Inflammatory macrophage (primary cell): ENCODE measurements at places on chromosomes 16 and 17.
A peak's percentile ranks its signal among the peaks of the same experiment; 100 is the strongest.

DNA sequence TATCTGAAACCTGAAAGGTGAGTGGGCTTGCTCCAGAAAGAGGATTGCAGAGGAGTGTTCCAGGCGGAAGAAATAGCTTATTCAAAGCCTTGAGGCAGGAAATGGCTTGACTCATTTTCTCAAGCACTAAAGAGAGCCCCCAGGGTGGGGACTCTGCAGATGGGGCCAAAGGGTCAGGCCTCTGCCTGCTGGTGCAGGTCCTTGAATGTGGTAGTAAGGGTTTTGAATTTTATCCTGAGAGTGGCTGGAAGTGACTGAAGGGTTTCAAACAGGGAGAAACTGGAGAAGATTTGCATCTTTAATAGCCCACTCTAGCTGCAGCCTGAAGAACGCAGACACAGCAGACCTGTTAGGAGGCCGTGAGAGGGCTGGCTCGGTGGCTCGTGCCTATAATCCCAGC, 144.4 kb downstream of the CCT6B start:
- DNase-seq: no peak

- no peak for DNase-seq
Observed at GRCh38 chr16:85236818-85237150, 124.5 kb upstream of the CIBAR2 start.

DNA sequence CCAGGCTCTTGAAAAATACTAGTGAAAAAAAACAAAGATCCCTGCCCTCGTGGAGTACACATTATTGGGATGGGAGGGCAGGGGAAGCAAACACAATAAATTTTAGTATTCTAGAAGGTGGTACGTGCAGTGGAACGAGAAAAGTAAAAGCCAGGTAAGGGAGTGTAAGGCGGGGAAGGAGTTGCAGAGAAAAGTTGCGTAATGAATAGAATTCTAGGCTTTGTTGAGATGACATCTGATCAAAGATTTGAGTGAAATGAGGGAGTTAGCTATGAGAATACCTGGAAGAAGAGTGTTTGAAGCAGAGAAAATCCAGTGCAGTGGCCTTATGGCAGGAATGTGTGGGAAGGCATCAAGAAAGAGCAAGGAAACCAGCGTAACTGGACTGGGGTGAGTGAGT, 2.1 kb downstream of the CKLF start:
- DNase-seq: no peak

GRCh38 chr17:40103071-40103661, 2.8 kb upstream of the NR1D1 start:
- no peak for DNase-seq

- no peak for DNase-seq
Observed at GRCh38 chr17:55642741-55643140, 79.9 kb downstream of the TMEM100 start.

GRCh38 chr16:57695680-57696069, 1.1 kb downstream of the DRC7 start:
- no peak for DNase-seq

DNA sequence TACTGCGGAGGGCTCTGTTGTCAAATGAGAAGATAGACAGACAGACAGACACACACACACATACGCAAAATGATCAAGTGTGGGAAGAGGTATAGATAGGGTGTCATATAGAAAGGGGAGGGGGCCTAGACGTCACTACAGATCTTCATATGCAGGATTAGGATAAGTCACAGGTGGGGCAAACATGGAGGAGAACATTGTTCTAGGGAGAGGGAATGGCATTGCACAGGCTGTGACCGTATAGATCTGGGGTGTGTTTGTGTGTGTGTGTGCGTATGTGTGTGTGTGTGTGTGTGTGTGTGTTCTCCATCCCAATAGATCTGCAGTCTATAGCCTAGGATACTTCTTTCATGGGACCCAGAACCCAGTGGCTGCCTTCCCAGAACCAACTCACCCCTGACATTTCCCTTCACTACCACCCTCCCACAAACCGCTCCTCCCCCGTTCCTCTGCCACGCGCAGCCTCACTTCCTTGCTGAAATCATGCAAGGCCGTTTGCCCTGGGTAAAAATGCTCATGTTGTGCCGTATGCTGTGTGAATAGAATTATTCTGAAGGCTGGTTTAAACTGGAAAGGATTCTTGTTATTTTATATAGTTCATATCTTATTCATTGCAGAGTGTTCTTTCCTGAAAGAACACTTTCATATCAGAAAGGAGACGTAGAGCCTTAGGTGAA, 50.5 kb upstream of the CCL1 start:
- peak; percentile 84 for DNase-seq

- no peak for DNase-seq
Observed at GRCh38 chr17:46071796-46072195, 72.7 kb downstream of the STH start.

DNA sequence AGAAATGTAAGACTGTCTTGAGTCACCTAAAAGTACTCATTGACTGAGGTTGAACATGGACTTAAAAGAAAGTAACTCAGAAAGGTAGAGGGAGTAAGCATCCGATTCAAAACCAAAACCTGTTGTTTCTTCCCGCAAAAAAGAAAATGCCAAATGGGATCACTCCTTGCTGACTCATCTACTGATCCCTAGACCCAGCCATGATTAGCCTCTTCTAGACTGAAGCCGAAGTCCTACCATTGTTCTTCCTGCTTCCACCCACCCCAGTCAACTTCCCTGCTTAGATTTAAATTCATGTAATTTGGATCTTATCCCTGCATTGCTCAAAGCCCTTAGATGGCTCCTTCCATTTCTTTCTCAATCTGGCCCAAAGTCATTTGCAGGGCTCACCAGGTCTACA, 760.5 kb upstream of the SOX9 start:
- DNase-seq: no peak

GRCh38 chr16:53056392-53056881, 1.6 kb downstream of the CHD9 start:
- DNase-seq: no peak

DNA sequence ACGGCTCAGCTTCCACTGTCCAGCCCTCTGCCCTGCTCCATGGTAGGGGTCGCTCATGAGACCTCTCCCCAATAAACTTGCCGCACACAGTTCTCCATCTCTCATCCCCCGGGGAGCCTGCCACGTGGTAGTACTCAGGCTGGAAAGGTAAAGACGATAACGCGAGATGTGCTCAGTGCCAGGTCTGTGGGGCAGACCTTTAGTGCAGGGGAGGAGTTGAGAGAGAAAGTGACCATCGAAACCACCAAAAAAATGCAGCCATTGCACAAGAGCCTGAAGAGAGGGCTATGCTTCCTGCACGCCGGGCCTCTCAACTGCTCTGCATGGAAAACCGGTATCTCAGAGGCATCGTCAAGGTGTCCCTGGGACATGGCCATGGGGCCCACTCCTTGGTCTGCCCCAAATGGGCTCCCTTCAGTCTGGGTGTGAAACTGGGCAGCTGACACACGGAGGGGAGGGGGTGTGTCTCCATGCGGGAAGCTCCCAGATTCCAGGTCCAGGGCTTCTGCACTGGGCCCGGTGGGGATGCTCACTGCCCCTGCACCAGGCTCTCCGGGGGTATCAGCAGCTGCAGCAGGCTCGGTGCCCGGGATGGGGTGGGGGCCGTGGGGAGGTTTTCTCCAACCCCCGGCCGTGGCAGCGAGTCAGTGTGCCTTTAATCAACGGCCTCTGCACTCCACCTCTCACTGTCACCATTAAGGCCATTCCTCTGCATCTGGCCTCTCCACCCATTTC, 4.7 kb upstream of the AANAT start:
- DNase-seq: no peak

- DNase-seq: no peak
Observed at GRCh38 chr17:32621612-32622312, 135.0 kb downstream of the CDK5R1 start.

DNA sequence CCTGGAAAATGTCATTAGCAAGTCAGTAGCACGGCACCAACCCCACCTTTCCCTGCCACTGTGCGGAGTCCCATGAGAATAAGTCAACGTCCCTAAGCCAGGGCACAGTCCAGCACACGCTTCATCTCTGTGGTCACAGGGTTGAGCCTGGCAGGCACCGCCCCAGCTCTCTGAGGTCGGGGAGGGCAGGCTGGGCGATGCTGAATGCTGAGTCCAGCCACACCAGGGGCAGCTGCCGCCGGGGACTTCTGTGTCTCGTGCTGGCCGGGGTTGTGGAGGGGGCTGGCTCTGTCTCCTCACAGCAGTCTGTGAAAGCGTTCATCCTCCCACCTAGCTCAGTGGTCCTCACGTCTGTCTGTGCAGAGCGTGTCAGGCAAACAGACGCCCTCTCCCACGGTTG, 53.2 kb downstream of the BANP start:
- DNase-seq: no peak

- DNase-seq: no peak
Observed at GRCh38 chr17:47846716-47847340, 4.1 kb downstream of the SP6 start.

GRCh38 chr17:8479431-8479947, 43.8 kb downstream of the NDEL1 start:
- no peak for DNase-seq

GRCh38 chr16:54930005-54930868, at the start of gene IRX5:
Gene IRX5 (plus strand): TSS chr16:54930865. CDS start chr16:54931199, 334 bp downstream.
- peak; percentile 66 for DNase-seq

- no peak for DNase-seq
Observed at GRCh38 chr17:28985950-28986713, 19.7 kb downstream of the SEZ6 start.

- DNase-seq: no peak
Observed at GRCh38 chr16:17320009-17320408, 150.8 kb downstream of the XYLT1 start.

DNA sequence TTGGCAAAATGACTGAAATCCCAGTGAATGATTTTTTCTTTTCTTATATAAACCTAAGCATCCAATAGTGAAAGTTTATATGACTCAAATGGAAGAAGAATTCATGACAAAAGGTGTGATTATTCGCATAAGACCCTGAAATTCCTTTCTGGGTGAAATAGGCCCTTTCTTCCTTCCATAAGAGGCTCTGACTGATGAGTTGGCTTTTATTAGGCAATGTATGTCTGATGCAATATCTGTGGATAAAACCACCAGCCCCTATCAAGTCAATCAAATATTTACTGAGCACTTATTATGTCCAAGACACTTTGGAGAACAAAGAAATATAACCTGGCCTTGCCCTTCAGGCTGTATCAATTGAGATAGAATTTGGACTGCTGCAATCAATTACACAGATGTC, 316.6 kb downstream of the CDH13 start:
- DNase-seq: no peak

GRCh38 chr17:44362949-44363612, 572 bp downstream of the FAM171A2 start:
- DNase-seq: no peak

- no peak for DNase-seq
Observed at GRCh38 chr16:89161763-89162713, 9.5 kb upstream of the CDH15 start.

DNA sequence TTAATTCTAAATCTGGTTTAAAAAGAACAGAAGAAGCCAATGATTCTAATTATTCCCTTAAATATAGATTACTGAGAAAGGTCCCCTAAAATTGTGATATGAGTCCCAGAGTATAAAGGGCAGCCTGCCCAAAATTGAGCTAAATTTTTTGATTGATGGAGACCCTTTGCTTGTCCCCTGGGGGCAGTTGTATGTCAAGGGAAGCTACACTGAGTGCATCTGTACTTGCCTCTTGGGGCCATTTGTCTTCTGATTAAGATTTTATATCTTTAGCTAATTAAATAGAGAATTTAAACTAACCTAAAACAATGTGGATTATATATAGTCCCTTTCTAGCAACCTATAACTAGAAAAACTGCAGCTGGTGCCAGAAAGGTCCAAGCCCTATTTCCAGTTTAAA, 12.6 kb downstream of the BLMH start:
- no peak for DNase-seq

- no peak for DNase-seq
Observed at GRCh38 chr17:50737118-50737698, 17.8 kb downstream of the LUC7L3 start.

GRCh38 chr17:45396496-45397205, 36.0 kb downstream of the ARHGAP27 start:
- DNase-seq: no peak

GRCh38 chr17:45397796-45398195, 34.9 kb downstream of the ARHGAP27 start:
- DNase-seq: no peak

DNA sequence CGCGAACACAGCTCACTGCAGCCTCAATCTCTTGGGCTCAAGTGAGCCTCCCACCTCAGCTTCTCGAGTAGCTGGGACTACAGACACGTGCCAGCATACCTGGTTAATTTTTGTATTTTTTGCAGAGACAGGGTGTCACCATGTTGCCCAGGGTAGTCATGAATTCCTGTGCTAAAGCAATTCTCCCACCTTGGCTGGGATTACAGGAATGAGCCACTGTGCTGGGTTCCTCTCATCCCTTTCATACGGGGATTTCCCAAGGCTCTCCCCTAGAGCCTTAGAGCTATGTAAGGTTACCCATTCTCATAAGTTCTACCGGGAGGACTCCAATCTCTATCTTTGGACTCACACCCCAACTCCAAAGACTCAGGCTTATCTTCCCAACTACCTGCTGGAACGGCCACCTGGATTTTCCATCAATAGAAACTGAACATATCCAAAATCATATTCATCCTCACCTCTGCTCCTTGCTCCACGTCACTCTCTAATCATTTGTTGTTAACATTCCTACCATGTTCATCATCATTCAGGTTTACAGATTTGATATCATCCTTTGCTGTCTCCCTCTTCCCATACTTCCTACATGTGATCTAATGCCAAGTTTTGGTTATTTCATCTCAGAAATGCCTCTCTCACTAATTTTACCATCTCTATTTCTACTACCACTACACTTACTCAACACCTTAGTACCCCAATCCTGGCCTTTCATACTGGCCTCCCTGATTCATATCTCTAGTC, 92.5 kb downstream of the NCOR1 start:
- DNase-seq: no peak

GRCh38 chr17:82783498-82783897, 31.6 kb downstream of the TBCD start:
- no peak for DNase-seq

DNA sequence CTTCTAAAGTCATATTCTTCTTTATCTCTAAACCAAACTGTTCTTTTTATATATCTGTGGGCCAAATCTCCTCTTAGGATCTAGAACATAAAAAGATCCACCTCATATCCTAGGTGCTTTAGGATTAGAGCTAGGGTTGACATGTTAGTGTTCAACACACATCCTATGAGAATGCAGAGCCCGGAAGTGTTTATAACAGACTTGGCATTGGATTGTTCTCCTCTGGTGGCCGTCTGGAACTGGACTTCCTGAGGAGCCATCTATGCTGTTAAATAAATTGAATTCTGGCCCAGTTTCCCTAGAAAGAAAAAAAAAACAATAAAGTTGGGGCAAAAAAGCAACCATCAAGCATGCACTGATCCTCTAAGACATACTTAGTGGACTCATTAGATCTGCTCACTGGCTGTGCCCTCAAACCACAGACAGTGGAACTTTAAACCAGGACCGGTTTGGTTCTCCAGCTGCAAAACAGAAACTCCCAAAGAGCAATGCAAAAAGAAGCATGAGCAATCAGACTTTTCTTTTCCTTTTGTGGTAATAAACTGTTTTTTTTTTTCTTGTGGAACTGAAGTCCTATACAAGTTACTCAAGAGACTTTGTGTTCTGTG, 182.5 kb downstream of the ZNF18 start:
- no peak for DNase-seq
